ENCODE measurements at places on chromosomes 6 and 20.

GRCh38 chr6:42354702-42355101 lies 97.0 kb downstream of the TRERF1 start:
- DNase-seq, result no peak

DNA sequence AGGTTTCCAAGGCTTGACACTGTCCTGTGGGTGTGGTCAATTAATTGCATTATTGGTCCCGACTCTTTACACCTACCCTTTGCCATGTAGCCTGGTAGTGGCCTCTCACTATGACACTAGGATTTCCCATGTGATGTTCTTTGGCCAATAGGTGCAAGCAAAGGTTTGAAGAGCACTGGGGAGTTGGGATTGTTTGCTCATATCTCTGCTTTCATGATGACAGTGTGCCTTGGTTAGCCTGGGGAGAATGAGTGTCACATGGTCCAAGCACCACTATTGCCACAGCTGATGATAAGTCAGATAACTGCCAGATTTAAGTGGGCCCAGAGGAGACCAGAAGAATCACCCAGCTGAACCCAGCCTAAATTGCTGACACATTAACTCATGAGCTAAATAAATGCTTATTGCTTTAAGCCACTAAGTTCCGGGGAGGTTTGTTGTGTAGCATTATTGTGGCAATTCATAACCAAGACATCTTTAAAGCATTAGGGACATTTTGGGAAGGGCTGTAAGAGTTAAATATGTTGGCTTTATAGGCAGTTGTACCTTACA lies 17.2 kb upstream of the SCP2D1 start:
- no peak for DNase-seq

DNA sequence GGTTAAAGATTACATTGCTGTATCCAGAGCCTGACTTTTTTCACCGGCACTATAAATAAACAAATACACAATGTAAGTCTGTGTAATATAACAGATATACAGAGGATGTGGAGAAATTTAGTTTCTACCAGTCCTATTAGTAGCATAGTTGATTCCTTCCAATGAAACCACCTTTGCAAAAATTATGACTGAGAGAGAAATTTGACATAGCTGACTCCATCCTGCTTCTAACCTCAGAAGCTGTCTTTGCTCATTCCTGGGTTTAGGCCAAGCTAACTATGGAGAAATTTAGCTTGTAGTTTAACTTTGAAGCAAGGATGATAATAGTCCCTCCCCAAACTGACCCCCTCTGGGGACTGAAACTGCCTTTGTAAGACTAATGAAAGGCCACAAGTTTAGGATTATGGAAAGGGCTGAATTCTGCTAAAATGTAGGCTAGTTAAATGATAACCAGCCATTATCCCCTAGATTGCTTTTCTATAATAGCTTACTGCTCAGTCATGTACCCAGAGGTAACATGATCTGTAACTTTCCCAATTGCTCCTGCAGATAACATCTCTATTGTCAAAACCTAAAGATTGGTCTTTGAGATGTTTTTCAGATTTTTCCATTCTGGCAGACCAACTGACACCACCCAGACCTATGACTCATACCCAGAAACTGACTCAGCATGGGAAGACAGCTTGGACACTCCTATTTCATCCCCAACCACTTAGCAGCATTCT lies 172.8 kb upstream of the ARG1 start:
- DNase-seq, result no peak

DNA sequence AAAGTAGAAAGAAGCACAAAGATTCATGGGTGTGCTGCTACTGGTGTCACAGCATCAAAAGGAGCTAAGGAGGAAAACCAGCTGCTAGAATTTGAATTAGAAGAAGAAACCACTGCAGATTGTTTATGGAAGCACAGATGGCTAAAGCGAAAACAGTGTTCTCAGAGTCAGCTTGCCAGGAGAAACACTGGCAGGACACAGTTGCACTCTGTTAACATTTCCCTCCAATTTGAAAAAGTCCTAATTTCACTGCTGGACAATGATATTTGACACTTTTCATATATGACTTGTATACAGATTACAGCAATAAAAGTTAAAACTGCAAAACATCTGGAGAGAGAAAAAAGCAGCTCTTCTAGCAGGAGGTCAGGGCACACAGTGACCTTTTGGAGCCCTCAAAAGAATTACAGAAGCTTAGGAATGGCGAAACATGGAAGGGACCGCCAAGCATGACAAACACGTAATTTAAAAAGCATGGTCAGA lies 314.5 kb downstream of the COL12A1 start:
- DNase-seq, result no peak

DNA sequence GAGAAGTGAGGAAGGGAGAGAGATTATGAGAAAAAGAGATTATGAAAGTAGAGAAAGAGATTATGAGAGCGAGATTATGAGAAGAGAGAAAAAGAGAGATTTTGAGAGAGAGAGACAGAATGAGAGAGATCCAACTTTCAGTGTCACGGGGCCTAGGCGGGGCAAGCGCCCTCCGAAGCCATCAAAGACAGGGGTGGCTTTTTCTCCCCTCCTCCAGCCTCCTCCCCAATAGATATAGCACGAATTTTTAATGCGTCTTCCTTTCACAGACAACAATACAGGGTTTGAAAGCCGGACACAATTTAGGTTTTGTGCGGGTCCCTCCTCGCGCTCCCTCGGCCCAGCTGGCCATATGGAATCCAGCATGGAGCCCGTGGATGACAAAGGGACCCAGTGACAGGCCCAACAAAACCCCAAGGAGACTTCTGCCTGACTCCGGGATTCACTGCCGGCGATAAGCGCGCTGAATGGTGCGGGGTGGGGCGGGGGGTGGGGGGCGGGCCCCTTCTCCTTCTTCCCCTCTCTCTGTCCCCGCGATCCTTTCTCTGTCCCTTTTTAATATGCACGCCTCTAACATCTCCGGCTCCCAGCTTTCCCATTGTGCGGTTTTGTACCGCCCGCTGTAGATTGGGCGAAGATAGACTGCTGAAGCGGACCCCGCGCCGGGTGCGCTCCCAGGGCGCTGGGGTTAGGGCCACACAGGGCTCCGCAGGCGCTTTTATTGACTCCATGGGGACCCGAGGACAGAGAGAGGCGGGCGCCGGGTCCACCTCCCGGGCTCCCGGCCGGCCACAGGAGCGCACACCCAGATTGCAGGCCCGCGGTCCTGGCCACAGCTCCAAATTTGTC lies 5.4 kb downstream of the NKX2-2 start:
- DNase-seq, result no peak

DNA sequence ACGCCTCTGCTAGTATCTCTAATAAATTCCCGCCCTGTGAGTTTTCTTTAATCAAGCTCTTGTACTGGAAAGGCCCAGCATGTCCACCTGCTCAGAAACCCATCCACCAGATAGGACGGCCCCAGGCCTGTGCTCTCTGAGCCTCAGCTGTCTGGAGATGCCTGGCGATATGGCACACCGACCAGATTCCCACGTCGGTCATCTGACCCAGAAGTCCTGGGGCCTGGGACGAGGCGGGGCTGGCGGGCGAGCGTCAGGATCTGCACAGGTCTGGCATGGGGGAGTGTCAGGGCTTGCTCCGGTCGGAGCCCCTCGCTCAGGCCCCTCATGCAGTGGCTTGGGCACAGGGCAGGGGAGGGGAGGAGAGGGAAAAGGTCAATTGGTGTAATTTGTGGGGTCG lies 10.2 kb downstream of the RNASET2 start:
- no peak for DNase-seq

DNA sequence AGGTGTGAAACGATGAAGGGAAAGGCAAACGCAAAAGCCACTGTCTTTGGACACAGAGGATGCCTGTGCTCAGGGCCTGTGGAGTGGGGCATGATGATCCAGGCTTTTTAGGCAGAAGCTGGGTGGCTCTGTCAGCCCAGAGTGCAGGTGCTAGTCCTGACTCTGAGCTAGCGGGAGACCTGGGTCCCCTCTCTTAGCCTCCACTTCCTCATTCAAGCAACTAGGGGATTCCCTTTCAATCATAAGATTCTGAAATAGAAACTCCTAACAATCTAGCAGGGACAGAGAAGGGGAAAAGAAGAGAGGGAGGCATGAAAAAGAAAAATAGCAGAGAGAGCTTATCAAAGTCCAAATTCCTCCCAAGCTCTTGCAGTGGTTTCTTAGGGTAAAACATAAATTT lies 7.6 kb upstream of the HIVEP2 start:
- no peak for DNase-seq

DNA sequence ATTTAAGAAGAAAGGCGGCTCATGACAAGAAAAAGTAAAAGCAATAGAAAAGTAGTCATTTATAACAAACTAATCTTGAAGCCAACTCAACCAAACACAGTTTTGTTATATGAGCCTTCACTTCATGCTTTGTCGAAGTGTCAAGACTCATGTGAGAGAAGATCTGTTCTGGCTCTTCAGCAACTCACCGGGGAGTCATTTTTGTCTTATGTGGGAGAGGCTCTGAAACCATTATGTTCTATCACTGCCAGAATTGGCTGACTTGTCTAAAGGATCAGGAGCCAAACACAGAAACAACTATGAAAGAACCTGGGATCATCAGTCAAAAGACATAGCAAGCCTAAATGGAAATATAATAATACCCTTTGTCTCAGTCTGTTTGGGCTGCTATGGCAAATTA lies 105.2 kb downstream of the CDK19 start:
- no peak for DNase-seq

GRCh38 chr6:116139917-116140316 lies 14.0 kb upstream of the COL10A1 start:
- no peak for DNase-seq

GRCh38 chr20:50722424-50723155 lies 8.8 kb upstream of the PARD6B start:
- no peak for DNase-seq

- no peak for DNase-seq
Observed at GRCh38 chr20:63092660-63093215, 86.0 kb upstream of the BHLHE23 start.

- DNase-seq, result no peak
Observed at GRCh38 chr6:73665686-73666319, 12.0 kb upstream of the SLC17A5 start.

DNA sequence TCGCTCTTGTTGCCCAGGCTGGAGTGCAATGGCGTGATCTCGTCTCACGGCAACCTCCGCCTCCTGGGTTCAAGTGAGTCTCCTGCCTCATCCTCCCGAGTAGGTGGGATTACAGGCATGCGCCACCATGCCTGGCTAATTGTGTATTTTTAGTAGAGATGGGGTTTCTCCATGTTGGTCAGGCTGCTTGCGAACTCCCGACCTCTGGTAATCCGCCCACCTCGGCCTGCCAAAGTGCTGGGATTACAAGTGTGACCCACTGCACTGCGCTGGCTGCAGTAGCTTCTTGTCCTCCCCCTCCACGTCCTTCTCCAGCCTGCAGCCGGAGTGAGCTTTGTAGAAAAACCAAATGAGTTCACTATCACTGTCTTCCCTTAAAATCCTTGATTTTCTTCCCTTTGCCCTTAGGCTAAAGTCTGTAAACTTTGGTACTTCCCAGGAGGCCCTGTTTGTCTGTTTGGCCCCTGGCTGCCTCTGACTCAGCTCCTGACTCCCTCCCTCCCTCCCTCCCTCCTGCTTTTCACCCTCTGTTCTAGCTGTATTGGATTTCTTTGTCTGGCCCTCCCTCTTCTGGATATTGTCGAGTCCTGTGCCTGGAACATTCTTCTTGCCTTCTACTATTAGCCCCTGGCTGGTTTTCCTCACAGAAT lies 12.9 kb downstream of the PARD6B start:
- no peak for DNase-seq

DNA sequence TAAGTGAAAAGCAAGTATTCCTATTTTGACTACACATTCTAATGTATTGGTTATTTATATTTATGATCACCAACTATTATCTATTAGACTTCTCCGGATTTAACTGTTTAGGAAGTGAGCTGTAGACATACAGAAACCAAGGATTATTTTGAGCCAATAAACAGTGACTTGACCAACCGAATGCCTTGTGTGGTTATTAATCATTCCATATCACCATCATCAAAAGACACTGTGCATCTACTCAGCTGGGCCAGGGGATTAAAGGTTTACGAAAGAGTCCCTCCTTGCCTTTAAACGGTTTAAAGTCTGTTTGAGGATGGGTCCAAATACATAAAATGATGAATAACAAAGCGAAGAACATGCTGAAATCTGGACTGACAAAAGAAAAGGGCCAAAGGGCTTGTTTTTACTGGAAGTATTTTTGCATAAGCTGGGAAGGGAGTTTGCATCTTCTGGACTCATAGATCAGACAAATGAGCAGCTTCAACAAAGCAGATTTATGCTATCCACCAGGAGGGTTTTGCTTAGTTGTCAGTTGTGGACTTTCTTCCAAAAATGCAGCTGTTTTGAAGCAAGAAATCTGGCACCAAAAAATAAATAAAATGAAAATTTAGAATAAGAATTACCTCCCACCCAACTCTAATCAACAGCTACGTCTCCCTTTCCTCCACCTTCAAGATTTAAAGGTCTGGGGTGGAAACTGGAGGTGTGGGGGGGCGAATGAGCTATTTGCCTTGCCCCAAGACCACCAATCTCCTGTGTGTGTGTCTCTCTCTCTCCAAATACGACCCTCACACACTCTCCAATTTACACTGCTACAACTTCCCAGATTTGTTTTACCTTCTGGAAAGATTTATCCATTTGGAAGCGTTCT lies 33.6 kb upstream of the ID4 start:
- DNase-seq, result no peak

DNA sequence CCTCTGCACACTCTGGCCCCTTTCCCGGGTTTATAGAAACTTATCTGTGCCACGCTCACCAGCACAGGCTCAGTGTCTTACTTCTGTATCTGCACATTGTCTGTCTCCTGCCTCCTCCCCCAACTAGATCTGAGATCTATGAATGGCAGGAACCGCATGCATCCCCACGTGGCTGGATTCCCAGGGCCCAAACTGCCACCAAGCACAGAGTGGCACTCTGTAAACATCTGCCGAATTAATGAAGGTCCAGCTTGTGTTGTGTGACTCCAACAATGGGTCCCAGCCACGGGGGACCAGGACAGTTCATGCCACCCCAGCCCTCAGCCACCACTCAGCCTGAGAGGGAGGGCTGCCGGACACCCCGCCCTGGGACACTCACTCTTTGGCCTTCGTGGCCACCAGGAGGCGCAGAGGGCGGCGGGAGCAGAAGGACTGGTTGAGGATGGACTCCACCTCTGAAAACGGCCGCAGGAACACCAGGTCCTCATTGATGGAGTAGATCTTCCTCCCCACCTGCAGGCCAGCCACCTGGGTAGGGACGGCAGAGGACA lies 171.1 kb downstream of the PREX1 start:
- no peak for DNase-seq

GRCh38 chr20:36320898-36321695 lies 15.0 kb downstream of the DLGAP4 start:
- no peak for DNase-seq

DNA sequence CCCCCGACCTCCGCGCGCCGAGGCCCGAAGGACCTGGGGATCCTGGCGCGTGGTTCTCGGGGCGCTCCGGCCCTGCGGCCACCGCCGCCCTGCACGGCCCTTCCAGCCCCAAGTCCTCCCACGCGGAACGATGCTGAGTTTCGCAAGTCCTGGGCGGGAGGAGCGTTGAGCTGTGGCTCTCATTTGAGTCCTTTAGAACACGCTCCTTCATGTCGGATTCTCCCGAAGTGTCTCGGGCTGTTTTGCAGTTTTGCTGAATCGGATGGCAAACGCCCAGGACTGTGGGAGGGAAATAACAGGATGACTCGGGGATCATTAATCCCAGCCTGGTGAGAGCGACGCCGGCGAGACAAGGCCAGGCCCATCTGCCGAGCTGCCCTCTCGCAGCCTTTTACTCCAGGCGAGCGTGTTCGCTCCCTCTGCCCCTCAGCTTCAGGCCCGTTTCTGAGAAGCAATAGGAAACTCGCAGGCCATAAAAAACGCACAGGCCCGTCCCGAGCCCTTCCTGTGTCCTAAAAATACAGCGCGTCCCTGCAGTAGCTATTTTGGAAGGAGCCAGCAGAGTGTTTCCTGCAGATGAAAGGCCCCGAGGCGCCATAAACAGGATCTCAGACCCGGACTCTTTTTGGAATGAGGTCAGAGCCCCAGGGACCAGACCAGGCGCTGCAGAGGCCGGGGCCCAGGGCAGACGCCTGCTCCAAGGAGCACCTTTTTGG lies 153.5 kb downstream of the DLL1 start:
- DNase-seq, result no peak
